ENCODE measurements at places on chromosomes 2 and 18.

DNA sequence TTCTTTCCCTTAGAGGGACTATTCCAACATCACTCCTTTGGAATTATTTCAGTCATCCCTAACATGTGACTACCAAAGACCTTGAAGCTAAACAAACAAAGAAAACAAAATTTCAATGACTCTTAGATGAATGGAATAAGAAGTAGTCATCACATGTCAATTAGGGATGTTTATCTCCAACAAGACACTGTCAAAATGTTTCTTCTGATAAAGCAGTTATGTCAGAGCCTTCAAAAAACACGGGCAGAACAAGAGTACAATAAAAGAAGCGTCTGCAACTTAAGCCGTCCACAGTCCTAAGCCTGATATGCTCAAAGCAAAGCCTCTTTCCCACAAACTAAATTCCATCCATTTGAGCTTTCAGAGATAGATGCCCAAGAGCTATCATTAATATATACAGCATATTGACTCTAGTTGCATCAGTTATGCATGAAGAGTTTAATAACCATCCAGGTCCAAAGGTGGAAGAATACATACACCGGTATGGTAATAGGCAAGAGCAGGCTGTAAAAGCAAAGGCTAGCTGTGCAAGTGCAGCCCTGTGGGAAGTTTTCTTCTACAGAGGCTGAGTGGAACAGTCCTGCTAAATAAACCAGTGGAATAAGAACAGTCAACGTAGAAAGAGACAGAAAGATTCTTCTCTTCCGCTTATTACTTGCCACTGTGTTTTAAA lies 98.1 kb downstream of the ICA1L start:
- peaks cover 39% of the 10 kb centered on the region for H3K36me3 ChIP-seq
- no peak overlapping the region for H3K4me3 ChIP-seq
- no peak overlapping the region for H3K27ac ChIP-seq
- H3K27me3 ChIP-seq, result no peaks in the 10 kb centered on the region
- H3K4me1 ChIP-seq, result no peaks in the 10 kb centered on the region

DNA sequence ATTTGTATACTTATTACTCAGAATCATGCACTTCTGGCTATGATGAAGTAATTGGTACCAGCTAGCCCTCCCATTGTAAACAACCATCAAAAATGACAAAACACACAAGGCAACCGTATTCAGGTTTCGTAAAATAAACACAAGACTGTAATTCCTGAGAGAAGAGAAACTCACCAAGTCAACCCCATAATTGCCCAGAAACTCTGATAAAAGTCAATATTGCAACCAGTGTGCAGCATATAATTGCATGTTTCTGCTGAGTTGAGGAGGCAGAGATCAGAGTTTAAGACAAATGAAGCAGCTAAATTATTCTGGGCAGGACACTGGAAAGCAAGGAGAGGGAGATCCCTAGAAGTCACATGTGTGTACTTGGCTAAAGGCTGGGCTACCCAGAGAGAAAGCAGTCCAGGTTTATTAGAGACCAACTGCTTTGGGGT lies 90.3 kb downstream of the ROCK2 start:
- no peaks in the 10 kb centered on the region for H3K27me3 ChIP-seq
- H3K36me3 ChIP-seq, result peaks cover 7% of the 10 kb centered on the region
- no peak overlapping the region for H3K27ac ChIP-seq
- DNase-seq, result no peak

GRCh38 chr2:37890893-37891495 lies 34.1 kb upstream of the RMDN2 start:
- H3K36me3 ChIP-seq, result no peaks in the 10 kb centered on the region
- no peak overlapping the region for H3K4me3 ChIP-seq
- peaks cover 14% of the 10 kb centered on the region for H3K27me3 ChIP-seq
- peaks cover 35% of the 10 kb centered on the region for H3K4me1 ChIP-seq

GRCh38 chr18:35049111-35050027 lies 8.2 kb downstream of the MAPRE2 start:
- H3K27me3 ChIP-seq, result no peaks in the 10 kb centered on the region
- DNase-seq, result no peak
- peaks cover 70% of the 10 kb centered on the region for H3K4me1 ChIP-seq
- H3K36me3 ChIP-seq, result peaks cover 24% of the 10 kb centered on the region
- H3K27ac ChIP-seq, result peak overlapping the region; percentile 83

- no peak overlapping the region for H3K27ac ChIP-seq
- H3K36me3 ChIP-seq, result peaks cover 26% of the 10 kb centered on the region
- no peaks in the 10 kb centered on the region for H3K27me3 ChIP-seq
- H3K4me1 ChIP-seq, result no peaks in the 10 kb centered on the region
- no peak for DNase-seq
- H3K4me3 ChIP-seq, result no peak overlapping the region
Measured at GRCh38 chr2:37267685-37268084, 36.2 kb downstream of the NDUFAF7 start.

DNA sequence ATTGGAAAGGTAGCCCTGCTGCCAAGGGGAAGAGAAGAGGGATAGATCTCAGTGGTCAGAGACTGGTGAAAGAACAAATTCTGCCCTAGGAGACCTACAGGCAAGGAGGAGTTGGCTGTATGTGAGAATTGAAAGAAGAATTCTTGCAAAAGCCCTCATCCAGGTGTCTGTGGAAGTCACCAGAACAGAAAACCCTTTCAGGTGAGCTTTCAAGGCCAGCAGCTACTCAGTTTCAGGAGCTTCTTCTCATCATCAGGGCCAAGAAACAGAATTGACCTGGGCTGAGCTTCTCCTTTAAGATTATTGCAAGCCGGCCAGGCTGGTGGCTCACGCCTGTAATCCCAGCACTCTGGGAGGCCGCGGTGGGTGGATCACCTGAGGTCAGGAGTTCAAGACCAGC lies 110.2 kb downstream of the CDK15 start:
- no peak overlapping the region for H3K4me3 ChIP-seq
- H3K36me3 ChIP-seq, result no peaks in the 10 kb centered on the region
- no peak for DNase-seq
- no peak overlapping the region for H3K27ac ChIP-seq
- H3K27me3 ChIP-seq, result peaks cover 6% of the 10 kb centered on the region
- no peaks in the 10 kb centered on the region for H3K4me1 ChIP-seq

DNA sequence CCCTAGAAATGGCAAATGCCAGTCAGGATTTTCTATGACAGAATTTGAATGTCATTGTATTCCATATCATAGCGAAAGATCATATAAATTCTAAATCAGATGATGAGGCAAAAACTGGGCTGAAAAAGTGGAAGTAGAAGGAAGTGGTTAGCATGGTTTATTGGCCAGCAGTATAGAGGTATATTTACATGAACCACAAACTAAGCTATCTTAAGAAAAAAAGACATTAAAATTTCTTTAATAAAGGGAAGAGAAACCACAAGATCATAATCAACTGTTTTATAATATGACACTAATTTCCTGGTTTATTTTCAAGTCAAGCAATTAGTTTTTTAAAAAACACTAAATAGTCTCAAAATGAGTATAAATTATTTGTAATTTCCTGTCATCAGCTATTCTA lies 123.2 kb upstream of the LRP1B start:
- no peak for DNase-seq
- H3K4me1 ChIP-seq, result no peaks in the 10 kb centered on the region
- no peak overlapping the region for H3K4me3 ChIP-seq
- no peak overlapping the region for H3K27ac ChIP-seq

GRCh38 chr2:862355-862687 lies 88.3 kb upstream of the SNTG2 start:
- H3K27ac ChIP-seq, result no peak overlapping the region
- H3K4me3 ChIP-seq, result no peak overlapping the region
- H3K27me3 ChIP-seq, result no peaks in the 10 kb centered on the region
- no peaks in the 10 kb centered on the region for H3K4me1 ChIP-seq

GRCh38 chr2:68905116-68905515 lies 33.9 kb upstream of the BMP10 start:
- no peak for DNase-seq
- no peak overlapping the region for H3K27ac ChIP-seq
- H3K4me3 ChIP-seq, result no peak overlapping the region
- peaks cover 7% of the 10 kb centered on the region for H3K27me3 ChIP-seq

DNA sequence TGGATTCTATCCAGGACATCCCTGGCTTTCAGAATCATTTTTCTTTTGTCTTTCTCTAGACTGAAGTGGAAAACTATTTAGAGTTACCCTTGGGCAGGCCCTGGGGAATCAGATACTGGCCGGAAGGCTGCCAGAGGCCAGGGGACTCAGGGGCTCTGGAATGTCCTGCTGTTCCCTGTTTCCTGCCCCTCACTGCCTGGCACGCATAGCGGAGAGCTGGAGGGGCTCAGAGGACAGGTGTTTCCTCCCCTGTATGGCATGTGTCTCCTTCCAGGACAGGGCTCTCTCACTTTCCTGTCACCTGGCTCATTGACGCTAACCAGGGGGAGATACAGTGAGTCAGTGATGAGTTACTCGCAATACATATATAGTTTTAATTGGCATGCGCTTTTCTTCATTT lies 38.8 kb downstream of the DYSF start:
- no peak overlapping the region for H3K4me3 ChIP-seq
- no peaks in the 10 kb centered on the region for H3K4me1 ChIP-seq
- no peak for DNase-seq
- no peak overlapping the region for H3K27ac ChIP-seq

GRCh38 chr2:150286730-150287362 lies 200.6 kb downstream of the RND3 start:
- H3K4me1 ChIP-seq, result no peaks in the 10 kb centered on the region
- no peak for DNase-seq
- no peaks in the 10 kb centered on the region for H3K36me3 ChIP-seq
- no peak overlapping the region for H3K27ac ChIP-seq
- no peak overlapping the region for H3K4me3 ChIP-seq

DNA sequence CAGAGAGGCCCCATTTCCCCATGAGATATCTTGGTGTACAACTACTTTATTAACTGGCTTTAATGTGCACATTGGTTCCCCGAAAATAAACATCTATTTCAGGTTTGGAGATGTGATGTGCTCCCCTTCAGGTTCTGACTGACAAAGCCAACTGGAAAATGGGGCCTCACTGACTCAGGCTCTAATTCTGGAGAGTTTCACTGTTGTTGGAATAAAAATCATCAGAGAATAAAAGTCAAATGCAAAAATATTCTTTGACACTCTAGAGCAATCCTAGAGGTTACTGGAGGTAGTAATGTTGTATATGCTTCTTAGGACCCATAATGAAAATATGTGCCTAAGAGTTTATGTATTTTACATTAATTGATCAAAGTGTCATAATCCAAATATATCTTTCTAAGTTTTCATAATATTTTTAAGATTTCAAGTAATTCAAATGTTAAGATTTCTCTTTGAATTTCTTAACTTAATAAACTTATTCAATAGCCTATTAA lies 189.9 kb upstream of the COL3A1 start:
- H3K36me3 ChIP-seq, result no peaks in the 10 kb centered on the region
- H3K27ac ChIP-seq, result no peak overlapping the region
- no peaks in the 10 kb centered on the region for H3K27me3 ChIP-seq

- peaks cover 4% of the 10 kb centered on the region for H3K4me1 ChIP-seq
- peak overlapping the region; percentile 59 for H3K4me3 ChIP-seq
- peaks cover 23% of the 10 kb centered on the region for H3K27me3 ChIP-seq
- no peak for DNase-seq
Measured at GRCh38 chr2:190181123-190181669, 118.7 kb upstream of the MSTN start.

DNA sequence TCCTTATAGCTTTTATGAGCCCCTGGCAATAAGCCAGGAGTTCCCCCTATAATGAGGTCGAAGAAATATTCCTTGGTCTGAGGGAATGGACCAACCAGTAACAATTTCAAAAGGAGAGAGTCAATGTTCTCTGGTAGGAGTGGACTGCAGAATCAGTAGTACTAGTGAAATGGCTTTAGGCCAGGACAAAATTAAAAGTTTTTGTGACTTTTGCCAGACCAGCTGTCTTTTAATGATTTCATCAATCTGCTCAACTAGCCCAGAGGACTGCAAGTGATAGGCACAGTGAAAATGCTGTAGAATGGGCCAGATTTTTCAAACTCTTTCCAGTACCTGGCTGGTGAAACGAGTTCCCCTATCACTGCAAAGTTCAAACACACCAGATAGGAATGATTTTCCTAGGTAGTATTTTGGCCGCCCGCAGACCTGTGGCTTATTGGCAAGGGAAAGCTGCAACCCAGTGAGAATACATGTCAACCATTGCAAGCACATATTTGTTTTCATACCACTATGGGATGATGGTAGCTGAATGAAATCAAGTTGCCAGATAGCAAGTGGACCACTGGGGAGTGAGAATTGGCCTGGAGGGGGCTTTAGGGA lies 45.5 kb downstream of the CERS6 start:
- H3K27me3 ChIP-seq, result no peaks in the 10 kb centered on the region
- peaks cover 40% of the 10 kb centered on the region for H3K36me3 ChIP-seq
- peaks cover 3% of the 10 kb centered on the region for H3K4me1 ChIP-seq
- DNase-seq, result no peak
- no peak overlapping the region for H3K27ac ChIP-seq

GRCh38 chr2:18123577-18123976 lies 245.1 kb downstream of the KCNS3 start:
- no peaks in the 10 kb centered on the region for H3K4me1 ChIP-seq
- DNase-seq, result no peak
- no peaks in the 10 kb centered on the region for H3K36me3 ChIP-seq
- no peak overlapping the region for H3K27ac ChIP-seq

DNA sequence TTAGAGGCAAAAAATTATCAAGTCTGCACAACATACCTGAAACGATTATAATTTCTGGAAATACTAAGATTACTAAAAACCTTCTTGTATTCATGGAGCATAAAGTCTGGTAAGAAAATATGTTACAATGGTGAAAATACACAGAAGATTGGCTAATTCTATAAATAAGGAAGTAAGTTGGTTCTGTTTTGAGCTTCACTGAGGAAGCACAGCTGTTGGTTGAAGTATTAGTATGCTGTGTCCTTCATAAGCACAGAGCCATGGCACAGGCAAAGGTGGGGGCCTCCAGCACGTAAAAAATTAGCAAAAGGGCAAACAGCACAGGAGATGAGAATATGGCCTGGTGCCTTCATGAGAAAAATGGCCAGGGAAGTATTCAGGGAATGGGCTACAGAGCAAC lies 40.4 kb upstream of the ANKRD62 start:
- H3K27ac ChIP-seq, result no peak overlapping the region
- no peaks in the 10 kb centered on the region for H3K4me1 ChIP-seq
- H3K36me3 ChIP-seq, result no peaks in the 10 kb centered on the region
- DNase-seq, result no peak
